Inflammatory macrophage treated with lipopolysaccharide for 1 hour (primary cell): ENCODE measurements at places on chromosomes 3 and 15.

DNA sequence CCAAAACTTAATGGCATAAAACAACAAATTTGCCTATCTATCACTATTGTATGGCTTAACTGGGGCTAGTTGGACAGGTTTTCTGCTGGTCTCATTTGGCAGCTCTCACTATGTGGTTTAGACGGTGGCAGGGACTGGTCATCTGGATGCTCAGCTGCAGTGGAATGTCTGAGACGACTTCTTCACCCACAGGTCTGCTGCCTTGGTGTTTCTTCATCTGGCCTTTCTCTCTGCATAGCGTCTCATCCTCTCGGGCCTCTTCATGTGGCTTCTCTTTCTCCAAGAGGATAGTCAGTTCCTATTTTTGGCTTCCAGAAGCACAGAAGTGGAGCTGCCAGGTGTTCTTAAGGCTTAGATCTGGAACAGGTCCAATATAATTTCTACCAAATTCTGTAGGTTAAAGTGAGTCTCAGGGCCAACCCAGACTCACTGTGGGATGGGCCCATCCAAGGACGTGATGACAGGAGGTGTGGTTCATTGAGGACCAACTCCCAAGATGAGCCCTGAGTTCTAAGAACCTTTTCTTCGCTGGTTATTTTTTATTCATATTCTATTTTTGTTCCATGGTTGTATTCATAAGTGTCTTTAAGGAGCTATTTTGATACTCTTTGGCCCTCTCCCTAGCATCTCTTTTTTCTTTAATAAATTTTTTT is 18.6 kb downstream of the UBE2Q2 start:
- no peak for DNase-seq

DNA sequence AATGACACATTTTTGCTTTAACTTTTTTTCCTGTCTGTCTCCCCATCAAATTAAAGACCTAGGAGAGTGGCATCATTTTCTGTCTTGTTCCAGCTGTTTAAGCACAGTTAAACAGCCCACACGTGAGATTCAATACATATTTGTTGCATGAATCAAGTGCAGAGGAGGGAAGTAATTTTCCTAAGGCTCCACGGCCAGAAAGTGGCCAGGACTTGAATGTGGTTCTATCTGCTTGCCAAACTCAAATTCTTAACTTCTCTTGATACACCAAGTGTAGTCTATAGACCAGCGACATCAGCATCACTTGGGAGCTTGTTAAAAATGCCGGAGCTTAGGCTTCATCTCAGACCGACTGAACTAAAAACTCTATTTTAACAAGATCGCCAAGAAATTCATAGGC is 724.8 kb upstream of the CFAP20DC start:
- DNase-seq = no peak

- DNase-seq = peak; percentile 71
These were observed 680 bp downstream of the IFT122 start for GRCh38 chr3:129440618-129441190.

GRCh38 chr15:95839367-95839782 is 491.1 kb upstream of the NR2F2 start:
- DNase-seq = no peak

- no peak for DNase-seq
These were observed 317.8 kb upstream of the AGTR1 start for GRCh38 chr3:148379763-148380382.

- no peak for DNase-seq
These were observed 761 bp upstream of the ZNF35 start for GRCh38 chr3:44647771-44648170.

- no peak for DNase-seq
These were observed 48.6 kb upstream of the ADAMTSL3 start for GRCh38 chr15:83605111-83605945.

GRCh38 chr3:183285318-183285717 is 32.3 kb downstream of the B3GNT5 start:
- no peak for DNase-seq

DNA sequence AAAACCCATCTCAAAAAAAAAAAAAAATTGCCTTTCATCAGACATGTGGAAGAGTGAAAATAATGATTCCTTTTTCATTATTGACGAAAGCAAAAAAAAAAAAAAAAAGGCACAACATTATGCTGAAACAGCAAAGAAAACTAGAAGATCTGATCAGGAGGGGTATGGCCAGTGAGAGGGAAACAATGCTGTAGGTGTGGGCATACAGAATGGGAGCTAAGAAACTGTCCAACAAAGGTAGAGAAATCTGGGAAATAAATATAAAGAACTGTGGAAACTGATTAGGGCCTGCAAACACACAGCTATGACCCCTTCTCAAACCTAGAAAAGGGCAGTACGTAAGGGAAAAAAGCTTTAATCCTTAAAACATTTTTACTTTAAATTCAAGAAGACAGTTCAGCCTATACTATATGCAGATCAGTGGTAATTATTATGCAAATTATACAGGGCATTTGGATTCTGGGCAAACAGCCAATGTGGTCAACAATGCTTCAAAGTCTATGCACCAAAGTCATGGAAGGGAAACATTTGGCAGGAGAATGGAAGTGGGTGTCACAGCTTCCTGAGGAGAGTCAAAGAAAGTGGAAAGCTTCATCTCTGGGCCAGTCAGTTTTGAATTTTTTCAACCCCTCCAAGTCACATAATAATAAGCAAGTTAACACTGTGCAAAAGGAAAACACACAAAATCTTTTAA is 68.3 kb upstream of the SLC12A8 start:
- DNase-seq = no peak

GRCh38 chr15:95401587-95401986 is 928.9 kb upstream of the NR2F2 start:
- no peak for DNase-seq

GRCh38 chr3:59914251-59914650 is 864.4 kb upstream of the CFAP20DC start:
- no peak for DNase-seq

DNA sequence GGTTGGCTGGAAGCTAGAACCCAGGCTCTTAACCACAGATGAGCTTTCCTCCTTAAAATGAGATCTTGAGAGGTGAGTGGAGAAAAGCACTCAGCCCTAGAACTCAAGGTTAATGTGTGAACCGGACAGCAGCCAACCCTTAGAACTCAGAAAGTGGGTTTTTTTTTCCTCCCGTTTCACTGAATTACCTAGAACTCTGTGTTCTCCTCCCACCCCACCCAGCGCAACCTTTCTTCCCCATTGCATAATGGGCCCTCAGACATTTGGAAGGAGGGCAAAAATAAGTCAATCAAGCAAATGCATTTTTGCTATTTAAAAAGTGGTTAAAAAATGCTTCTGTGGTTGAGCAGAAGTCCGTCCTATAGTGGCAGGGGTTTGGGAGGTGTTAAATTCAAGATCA is 36.7 kb downstream of the POC1A start:
- no peak for DNase-seq

DNA sequence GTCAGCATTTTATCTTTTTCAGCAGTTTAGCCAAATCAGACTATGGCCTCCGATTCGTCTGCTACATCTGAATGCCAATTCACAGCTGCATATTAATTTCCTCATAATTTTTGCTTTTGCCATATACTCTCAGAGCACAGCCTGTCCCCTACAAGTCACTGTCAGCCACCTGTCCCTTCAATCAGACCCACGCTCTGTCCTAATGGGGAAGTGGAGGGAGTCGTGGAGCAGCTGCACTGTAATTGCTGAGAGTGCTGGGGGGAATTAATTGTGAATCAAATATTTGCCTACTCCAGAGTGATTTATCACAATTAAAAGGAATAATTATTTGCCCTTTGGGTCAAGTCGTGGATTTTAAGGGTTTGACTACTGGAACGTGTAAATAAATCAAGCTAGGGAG is 75.5 kb downstream of the EBLN2 start:
- DNase-seq = no peak

DNA sequence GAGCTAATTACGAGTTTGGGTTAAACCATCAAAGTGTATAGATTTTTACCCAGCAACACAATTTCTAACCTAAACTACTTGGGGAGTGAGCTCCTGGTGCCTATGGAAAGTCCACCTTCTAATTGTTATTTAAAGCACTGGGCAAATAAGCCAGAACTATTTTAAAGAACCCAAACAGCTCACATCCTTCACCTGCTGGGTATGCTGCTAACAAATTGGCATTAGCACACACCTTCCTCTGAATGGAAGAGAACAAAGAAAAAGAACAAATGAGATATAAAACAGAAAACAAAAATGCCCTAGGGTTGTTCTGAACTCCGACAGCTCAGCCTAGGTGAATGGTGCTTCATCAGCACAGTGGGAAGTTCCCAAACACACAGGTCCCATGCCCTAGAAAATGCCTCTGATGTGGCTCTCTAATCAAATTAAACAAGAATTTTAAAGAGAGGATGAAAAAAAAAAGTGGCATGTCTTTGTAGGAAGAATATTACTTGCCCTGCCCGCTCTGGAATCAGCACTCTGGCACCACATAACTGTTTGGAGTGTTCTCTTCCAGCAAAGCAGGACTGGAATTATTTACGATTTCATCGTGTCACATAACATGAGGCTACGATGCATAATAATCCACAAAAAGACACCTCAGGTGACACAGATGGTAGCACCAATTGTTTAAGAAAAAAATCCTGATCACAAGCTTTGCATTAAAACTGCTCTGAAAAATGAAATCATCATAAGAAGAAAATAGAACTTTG is 334.4 kb downstream of the GBE1 start:
- no peak for DNase-seq

GRCh38 chr3:157174290-157174648 is 14.3 kb upstream of the CCNL1 start:
- DNase-seq = no peak

DNA sequence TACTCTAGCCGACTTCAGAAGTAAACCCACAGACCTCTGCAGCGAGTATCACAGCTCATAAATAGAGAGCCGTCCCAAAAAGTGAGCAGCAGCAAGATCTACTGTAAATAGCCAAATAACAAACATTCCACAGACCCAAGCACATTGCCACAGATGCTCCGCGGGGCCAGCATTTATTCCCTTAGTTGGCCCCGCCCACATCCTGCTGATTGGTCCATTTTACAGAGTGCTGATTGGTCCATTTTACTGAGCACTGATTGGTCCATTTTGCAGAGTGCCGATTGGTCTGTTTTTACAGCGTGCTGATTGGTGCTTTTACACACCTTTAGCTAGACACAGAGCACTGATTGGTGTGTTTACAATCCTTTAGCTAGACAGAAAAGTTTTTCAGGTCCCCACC is 17.3 kb upstream of the GABRB3 start:
- no peak for DNase-seq

DNA sequence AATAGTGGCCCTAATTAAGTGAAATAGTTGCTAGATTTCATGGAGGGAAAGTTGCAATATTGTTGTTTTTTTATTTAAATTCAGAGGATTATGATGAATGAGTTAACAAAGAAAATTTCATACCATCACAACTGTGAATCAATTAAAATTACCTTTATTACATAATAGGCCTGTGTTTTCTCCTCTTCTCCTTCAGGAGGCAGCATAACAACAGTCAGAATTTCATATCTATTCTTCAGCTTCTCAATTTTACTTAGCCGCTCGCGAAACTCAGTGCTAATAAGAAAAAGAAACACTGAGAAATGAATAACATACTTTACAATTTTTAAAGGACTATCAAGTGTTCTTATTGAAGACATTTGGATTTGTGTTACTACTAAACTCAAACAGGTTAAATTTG is 29.4 kb downstream of the TTC14 start:
- no peak for DNase-seq

- no peak for DNase-seq
These were observed 110.5 kb upstream of the BFSP2 start for GRCh38 chr3:133289322-133289721.
